ENCODE measurements at places on chromosomes 1 and 21.

DNA sequence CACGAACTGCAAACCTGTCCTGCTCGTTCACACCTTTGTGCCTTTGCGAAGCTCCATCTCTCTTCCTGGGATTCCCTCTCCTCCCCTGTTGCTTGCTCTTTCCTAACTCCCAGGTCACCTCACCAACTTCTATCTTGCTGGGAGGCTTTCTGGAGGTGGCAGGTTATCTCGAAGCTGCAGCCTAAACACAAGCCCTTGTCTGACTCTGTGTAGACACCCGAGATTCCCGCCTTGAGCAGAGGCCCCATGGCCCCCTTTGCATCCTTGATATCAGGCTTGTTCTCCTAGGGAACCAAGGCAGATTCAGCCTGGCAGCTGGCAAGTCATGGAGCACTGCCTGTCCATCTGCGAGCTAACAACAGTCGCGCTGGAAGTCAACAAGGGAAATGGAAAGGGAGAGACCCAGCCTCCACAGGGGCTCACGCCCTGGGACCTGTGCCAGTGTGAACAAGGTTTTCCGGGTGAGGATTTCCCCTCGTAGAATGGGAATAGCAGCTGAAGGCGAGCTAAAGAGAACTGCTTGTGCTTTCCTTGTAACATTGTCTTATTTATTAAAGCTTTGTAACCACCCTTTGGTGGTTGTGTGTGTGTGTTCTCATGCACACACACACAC, 109.5 kb upstream of the JUN start:
- no peak for DNase-seq

GRCh38 chr1:221700948-221701347, 40.9 kb downstream of the DUSP10 start:
- DNase-seq = no peak

DNA sequence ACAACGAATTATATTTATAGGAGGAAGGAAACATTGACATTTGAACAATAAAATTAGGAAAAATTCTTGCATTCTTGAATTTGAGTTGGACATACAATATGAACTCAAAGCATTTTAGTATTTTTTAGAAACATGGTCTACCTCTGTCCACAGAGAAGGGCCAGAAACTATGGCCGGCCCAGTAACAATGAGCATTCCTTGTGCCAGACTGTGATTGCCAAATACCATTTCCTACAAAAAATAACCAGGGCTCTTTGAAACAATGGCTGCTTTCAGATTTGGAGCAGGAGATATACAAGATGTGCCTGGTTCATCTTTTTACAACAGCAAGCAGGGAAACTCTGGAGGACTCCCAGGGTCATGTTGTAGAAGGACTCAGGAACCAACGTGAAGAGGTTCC, 38.4 kb downstream of the NOS1AP start:
- no peak for DNase-seq

- no peak for DNase-seq
Observed at GRCh38 chr1:202586871-202587270, 123.4 kb downstream of the SYT2 start.

DNA sequence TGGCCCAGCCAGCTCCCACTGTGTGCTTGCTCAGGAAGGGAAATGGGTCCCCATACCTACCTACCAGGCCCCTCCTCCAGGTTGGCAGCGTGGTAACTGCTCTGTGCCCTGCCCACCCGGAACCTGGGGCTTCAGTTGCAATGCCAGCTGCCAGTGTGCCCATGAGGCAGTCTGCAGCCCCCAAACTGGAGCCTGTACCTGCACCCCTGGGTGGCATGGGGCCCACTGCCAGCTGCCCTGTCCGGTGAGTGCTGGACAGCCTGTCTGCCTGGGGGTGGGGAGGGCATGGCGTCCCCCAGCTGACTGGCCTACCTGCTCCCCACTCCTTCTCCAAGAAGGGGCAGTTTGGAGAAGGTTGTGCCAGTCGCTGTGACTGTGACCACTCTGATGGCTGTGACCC, 10.8 kb upstream of the LRRC71 start:
- no peak for DNase-seq

- DNase-seq = no peak
Observed at GRCh38 chr1:93554883-93555872, 107.3 kb downstream of the FNBP1L start.
